ENCODE measurements at places on chromosomes 1 and 21.
A peak's percentile ranks its signal among the peaks of the same experiment; 100 is the strongest.

GRCh38 chr1:109201123-109201703 lies 12.5 kb upstream of the SARS1 start:
- peak; percentile 57 for DNase-seq
- H3K4me1 ChIP-seq = peaks cover 13% of the 10 kb centered on the region
- no peak overlapping the region for H3K4me3 ChIP-seq
- H3K27ac ChIP-seq = no peak overlapping the region
- peaks cover 16% of the 10 kb centered on the region for H3K27me3 ChIP-seq

DNA sequence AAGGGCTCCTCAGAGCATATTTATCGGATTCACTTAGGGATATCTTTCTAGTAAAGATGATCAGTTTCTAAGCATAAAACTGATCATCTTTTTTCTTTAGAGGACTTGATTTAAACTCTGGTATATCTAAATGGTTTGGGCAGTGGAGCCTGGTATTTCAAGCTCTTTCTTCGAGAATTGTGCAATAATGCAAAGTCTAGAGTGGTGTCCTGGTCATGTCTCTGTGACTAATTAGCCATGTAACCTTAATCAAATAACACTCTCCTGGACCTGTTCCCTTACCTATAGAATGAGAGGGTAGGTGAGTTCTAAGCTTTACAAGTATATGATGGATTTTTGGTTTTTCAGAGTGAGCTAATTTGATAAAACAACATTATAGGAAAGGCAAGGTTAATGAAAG lies 225.2 kb downstream of the RPS6KC1 start:
- no peak overlapping the region for H3K27ac ChIP-seq
- peaks cover 6% of the 10 kb centered on the region for H3K4me1 ChIP-seq
- peaks cover 3% of the 10 kb centered on the region for H3K36me3 ChIP-seq
- no peak for DNase-seq
- H3K27me3 ChIP-seq = no peaks in the 10 kb centered on the region

DNA sequence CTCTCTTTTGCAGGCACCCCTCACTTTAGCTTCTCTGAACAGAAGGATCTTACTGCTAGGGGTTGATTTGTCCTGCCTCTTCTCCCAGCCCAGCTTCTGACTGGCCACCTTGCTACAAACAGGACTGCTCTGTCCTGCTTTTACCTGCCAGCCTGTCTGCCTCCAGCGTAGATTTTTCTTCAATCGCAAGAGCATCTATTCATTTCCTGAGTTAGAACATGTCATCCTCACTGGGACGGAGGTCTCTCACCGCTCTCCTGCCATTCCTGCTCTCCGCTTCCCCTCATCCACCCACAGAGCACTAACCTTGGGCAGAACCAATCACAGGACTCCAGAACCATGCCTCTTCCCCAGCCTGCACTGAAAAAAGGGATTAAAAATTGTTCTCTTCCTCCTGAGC lies 3.5 kb upstream of the ATP1B1 start:
- DNase-seq = no peak
- H3K36me3 ChIP-seq = peaks cover 1% of the 10 kb centered on the region
- no peak overlapping the region for H3K4me3 ChIP-seq
- H3K27ac ChIP-seq = peak overlapping the region; percentile 50

GRCh38 chr1:100720101-100720500 lies 559 bp downstream of the VCAM1 start:
- H3K27ac ChIP-seq = peak overlapping the region; percentile 59
- no peak for DNase-seq
- H3K27me3 ChIP-seq = no peaks in the 10 kb centered on the region
- H3K4me1 ChIP-seq = peaks cover 17% of the 10 kb centered on the region
- H3K36me3 ChIP-seq = peaks cover 29% of the 10 kb centered on the region

GRCh38 chr1:20578721-20579395 lies 10.0 kb upstream of the CDA start:
- no peak overlapping the region for H3K4me3 ChIP-seq
- no peaks in the 10 kb centered on the region for H3K4me1 ChIP-seq
- H3K36me3 ChIP-seq = no peaks in the 10 kb centered on the region
- no peak for DNase-seq

DNA sequence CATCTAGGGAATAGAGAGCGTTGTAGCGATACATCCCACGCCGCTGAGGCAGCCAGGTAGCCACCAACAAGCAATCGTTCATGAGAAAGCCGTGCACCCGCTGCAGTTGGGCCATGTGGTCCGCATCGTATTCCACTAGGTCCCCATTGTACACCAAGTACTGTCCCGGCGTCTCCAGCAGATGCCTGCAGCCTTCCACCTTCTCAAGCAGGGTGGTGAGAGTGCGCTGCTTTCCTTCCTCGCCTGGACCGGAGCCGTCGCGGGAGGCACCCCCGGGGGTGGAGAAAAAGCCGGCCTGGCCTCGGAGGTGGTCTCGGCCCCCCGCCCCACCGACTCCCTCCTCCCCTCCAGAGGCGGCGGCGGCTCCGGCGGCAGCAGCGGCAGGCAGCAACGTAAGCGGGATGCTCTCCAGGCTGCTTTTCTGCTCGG lies 595 bp downstream of the EXOC8 start:
- peak overlapping the region; percentile 61 for H3K27ac ChIP-seq
- DNase-seq = no peak
- peaks cover 43% of the 10 kb centered on the region for H3K4me1 ChIP-seq
- peak overlapping the region; percentile 62 for H3K4me3 ChIP-seq
